ENCODE measurements at places on chromosomes 11 and 22.

DNA sequence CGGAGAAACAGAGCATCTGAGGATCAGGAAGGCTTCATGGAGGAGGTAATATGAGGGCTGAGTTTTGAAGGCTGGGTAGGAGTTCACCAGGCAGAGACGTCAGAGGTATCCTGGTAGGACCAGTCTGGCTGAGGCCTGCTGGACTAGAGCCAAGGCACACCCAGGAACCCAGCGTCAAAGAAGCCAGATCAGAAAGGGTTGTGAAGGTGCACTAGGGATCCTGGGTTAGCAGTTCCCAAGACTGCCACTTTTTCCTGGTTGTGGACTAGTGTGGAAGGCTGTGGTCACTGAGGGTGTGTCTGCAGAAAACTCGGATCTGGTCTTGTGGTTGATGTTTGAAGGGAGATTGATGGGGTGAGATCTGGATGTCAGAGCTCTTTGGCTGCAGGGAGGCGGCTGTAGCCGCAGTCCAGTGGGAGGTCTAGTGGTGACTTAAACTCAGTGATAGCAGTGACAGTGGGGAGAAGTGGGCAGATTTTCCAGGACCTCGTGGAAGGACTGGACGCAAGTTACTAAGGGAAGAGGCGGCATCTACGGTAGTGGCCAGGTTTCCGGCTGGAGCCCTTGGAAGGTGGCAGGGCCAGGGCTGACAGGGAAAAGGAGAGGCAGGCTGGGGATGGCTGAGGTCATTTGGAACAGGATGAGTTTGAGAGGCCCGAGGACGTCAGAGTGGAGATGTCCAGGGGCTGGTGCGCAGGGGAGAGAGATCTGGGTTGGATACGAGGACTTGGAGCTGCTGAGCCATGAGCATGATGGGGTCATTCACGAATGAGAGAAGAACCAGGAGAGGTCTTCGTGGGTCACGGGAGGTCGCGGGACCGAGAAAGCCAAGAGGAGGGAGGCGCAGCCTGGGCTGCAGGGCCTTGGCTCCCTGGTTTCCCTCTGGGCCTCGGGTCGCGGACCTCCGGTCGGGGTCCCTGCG lies 10.9 kb downstream of the RELA start:
- DNase-seq, result peak; percentile 13

- no peak for DNase-seq
Observed at GRCh38 chr11:44853666-44854065, 97.0 kb downstream of the TP53I11 start.

GRCh38 chr11:28569106-28569505 lies 460.9 kb downstream of the METTL15 start:
- no peak for DNase-seq

DNA sequence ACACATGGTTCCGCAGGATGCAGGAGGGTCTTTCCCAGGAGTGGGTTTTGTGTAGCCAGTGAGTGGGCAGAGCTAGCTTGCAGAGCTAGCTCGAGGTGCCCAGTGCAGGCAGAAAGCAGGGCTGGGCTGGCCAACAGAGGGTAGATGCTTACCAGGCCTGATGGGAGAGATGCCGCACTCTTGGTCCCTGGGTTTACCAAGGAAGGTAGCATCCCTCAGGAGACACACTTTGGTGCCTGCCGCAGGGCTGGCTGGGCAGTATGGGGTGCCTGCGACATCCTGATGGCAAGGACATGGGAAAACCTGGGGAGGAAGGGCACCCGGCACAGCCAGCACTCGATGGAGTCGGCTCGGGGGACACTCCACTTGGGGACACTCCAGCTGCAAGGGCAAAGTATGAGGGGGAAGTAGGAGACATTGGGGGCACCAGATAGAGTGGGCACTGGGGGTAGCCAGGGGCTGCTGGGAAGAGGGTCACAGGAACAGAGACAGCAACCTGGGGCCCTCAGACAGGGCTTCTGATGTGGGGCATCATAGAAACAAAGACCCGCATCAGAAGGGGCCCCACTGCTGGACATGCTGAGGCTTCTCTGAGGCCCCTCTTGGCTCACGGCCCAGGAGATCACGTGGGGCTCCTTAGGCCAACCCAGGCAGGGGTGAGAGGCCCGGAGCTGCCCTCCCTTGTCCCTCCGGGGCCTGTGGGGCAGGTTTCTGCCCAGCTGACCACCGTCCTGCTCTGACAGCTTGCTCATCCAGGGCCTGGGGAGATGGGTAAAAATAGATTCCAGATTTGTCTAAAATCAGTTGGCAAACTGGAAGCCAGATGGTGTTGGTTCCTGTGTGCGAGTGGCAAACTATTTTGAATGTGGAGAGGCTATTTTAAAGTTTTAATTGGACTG lies 89.8 kb downstream of the MORC2 start:
- no peak for DNase-seq

- no peak for DNase-seq
Observed at GRCh38 chr22:48369789-48370507, 1457.7 kb downstream of the BRD1 start.

- no peak for DNase-seq
Observed at GRCh38 chr11:9703280-9703679, 39.4 kb downstream of the SWAP70 start.

DNA sequence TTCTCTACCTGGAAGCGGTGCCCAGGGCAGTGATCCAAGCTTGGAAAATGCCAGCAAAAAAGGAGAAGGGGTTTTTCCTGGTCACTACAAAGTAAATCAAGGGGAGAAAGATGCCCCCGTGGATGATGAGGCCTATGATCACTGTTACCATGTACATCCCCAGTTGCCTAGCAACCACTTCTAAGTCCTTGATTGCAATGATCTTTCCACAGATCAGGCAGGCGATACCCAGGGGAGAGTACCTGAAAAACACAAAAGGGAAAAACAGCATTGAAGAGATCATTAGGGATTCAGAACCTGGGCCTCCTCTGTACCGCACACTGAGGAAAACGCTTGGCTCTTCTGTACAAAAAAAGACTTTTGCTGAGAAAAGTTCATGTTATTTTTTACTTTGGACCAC lies 127.1 kb downstream of the SLC1A2 start:
- DNase-seq, result no peak

GRCh38 chr11:9347100-9347499 lies 32.7 kb upstream of the TMEM41B start:
- DNase-seq, result no peak

- DNase-seq, result peak; percentile 71
Observed at GRCh38 chr22:23539135-23539838, 40.8 kb downstream of the IGLL1 start.

- DNase-seq, result no peak
Observed at GRCh38 chr11:69062873-69063651, 14.3 kb downstream of the TPCN2 start.

GRCh38 chr11:86990031-86990430 lies 34.8 kb upstream of the FZD4 start:
- no peak for DNase-seq

DNA sequence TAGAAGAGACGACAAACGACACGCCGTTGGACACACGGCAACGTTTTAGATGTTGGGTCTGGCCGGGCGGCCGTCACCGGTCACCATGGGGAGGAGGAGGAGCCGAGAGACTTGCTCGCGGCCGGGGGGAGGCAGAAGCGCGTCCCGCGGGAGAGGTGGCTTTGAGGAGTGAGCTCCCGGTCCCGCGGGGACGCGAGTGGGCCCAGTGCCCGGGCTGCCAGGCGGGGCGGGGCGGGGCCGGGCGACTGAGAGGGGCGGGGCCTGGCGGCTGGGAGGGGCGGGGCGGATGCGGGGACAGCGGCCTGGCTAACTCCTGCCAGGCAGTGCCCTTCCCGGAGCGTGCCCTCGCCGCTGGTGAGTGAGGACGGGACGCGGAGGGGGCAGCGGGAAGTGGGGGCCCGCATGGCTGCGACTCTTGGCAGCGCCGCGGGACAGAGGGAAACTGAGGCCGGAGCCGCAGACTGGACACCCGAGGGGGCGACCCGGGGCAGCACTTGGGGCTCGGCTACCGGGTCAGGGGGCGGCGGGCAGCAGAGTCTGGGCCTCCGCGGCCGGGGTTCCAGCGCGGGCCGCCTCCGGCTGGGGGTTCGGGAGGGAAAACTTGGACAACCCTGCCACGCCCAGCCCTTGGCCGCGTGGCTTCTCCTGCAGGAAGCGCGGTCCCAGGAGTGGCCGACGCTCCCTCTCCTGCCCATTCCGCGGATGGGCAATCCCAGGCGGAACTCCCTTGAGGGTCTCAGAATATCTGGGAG lies at the start of gene TSPO:
Gene TSPO, plus strand, starts transcription at position 309 of the 752 bp plus-strand sequence. CDS start 7,680 bp downstream, outside the sequence.
- DNase-seq, result peak; percentile 48
